ENCODE measurements at places on chromosomes 3 and 15.

DNA sequence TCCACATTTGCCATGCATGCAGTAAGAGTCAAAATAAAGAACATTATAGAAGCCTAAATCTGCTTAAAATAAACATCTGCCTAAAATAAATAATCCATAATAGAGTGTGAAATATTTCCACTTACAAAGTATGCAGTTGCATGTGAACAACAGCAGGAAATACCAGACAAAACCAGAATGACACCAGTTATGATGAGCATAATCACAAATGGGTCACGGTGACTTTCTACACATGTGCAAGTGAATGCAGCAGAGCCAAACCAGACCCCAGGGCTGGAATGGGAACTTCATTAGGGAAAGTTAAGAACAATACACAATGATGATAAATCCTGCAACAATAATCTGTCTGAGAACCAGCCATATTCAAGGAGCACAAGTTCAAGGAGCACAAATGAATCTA is 615.5 kb downstream of the ROBO2 start:
- no peak for DNase-seq

DNA sequence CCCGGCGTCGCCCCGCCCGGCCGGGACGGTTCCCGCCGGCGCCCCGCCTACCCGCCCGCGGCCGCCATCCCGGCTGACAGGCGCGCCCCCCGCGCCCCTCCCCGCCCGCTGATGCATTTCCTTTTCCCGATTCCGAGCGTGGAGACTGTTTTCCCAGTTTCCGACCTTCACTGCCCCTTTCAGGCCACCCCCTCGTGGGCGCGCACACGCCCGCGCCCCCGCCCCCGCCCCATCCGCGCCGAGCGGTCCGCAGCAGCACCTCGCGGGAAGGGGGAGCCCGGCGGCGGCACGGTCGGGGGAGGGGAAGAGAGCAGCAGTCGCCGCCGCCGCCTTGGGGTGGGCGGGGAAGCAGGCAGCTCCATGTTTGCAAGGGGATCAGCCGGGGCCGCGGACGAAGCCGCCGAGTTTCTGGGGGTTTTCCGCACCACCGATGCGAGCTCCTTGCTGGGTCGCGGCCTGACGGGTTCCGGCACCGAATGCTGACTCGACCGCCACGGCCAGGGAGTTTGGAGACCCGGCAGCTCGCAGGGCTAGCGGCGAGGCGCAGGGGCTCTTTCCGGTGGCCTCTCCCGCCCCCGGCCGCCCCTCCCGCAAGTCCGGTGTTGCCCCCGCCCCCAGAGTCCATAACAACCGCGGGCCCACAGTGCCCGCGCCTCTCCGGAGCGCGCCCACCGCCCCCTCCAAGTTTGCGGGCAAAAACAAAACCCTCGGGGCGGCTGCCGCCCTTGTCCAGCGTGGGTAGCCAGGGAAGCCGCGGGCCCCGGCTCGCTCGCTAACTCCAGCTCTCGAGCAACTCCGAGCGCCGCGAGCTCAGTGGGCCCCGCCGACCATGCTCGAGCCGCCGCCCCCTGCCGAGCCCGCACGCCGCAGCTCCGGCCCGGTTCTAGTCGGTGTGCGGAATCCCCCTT is 3.2 kb upstream of the SIN3A start:
- DNase-seq: no peak

DNA sequence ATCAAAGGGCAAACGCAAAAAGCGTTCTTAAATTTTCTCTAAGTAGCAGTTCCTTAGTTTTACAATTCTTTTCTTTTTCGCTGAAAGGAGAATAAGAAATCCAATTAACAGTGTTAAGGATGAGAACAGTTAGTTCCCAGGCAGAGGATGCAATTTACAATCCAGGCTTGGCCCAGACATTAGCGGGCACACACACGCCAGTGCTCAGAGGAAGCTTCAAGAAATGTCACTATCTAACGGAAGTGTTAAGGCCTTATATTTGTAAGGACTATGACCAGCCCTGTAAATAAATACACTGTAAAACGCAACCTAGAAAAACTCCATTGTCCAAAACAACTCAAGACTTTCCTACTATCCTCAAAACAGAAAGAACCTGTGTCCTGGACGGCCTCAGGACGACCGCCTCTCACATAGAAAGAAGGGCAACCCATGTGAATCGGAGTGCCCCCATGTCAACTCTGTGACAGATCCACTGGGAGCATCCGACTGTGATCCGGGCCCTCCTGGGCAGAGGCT is 1.3 kb downstream of the ACAP2 start:
- DNase-seq: no peak

DNA sequence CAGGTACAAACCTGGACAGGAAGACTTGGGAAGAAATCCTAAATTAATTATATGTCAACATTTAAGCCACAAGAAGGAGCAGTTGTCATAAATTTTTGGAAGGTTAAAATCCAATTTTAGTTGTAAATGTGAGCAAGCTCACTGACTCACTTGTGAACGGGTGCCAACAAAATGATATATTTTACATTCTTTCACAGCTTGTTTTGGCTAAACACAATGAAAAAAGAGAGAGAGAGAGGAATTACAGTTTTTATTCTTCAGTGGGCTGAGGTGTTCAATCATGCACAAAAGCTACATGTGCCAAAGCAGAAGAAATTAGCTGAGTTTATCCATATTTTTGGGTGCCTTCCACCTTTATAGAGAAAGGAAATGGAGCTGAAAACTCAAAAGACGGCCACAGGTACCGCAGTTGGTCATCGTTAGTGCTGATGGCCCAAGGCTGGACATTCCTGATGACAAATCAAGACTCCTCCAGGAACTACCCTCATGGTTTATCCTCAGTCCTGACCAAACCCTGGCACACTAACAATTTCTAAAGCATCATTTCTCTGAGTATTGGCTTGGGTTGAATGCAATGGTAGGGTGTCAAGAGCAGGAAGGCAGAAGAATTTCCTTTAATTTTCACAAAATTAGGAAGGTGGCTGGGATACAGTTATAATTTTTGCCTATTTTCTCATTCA is 37.6 kb upstream of the WNT5A start:
- no peak for DNase-seq

DNA sequence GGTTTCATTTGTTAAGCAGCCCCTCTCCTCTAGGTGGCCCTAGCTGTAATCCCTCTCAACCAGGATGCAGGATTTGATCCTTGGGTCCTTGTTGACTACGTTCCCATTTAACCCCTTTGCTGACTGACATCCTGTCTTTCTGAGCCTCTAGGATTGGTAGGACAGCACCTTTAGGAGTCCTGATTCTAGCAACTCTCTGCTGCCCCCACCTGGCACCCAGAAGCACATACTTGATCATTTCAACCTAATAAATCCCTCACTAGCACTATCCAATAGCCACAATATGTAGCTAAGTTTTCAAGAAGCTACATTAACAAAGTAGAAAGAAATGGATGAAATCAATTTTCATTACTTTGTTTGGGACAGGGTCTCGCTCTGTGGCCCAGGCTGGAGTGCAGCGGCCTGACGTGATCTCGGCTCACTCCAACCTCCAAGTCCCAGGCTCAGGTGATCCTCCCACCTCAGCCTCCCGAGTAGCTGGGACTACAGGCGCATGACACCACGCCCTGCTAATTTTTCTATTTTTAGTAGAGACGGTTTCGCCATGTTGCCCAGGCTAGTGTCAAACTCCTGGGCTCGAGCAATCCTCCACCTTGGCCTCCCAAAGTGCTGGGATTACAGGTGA is 28.3 kb downstream of the RSL24D1 start:
- DNase-seq: peak; percentile 41

DNA sequence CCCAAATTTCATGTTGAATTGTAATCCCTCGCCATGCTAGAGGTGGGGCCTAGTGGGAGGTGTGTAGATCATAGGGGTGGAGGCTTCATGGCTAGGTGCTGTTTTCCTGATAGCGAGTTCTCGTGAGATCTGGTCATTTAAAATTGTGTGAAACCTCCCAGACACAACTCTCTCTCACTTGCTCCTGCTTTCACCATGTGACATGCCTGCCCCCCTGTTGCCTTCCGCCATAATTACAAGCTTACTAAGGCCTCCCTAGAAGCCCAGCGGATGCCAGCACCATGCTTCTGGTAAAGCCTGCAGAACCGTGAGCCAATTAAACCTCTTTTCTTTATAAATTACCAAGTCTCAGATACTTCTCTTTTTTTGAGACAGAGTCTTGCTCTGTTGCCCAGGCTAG is 36.0 kb downstream of the CCDC54 start:
- no peak for DNase-seq

GRCh38 chr3:73665286-73665685 is 40.5 kb upstream of the PDZRN3 start:
- no peak for DNase-seq

Data from NCI-H2081 treated with DMSO at 0.1 percent for 48 hours (cell line).